ENCODE measurements at places on chromosomes 2 and 18.

- DNase-seq, result no peak
Observed at GRCh38 chr18:79615586-79615985, 64.0 kb upstream of the CTDP1 start.

- no peak for DNase-seq
Observed at GRCh38 chr2:47193607-47194006, 38.5 kb upstream of the STPG4 start.

GRCh38 chr2:159046966-159047365, 78.5 kb downstream of the TANC1 start:
- DNase-seq, result no peak

DNA sequence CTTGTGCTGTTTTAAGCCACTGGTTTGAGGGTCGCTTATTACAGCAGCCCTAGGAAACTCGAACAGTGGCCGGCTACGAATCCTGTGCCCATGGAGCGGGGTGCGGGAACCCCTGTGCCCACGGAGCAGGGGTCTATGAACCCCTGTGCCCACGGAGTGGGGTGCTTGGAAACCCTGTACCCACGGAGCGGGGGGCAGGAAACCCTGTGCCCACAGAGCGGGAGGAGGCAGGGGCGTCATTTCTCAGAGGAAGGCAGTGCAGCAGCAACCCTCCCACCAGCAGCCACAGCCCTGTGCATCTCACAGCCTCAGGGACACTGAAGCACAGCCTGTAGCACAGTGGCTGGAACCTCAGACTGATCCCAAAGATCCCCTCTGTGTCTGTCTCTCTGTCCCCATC, 34.2 kb upstream of the GPC1 start:
- DNase-seq, result no peak

DNA sequence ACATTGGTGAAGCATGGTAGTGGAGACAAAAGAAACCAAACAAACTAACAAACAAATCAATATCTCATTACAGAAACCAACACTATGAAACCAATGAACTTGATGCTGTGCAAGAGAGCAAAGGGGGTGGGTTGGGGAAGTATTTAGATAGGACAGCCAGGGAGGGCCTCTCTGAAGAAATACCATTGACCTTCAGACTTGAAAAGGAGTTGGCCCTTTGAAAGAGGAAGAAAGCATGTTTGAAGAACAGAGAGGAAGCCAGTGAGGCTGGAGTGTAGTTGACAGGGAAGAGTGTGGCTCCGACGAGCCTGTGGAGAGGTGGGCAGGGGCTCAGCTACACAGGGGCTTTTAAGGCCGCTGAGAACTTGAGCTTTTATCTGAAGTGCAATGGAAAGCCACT, 151.0 kb upstream of the GATA6 start:
- no peak for DNase-seq

- no peak for DNase-seq
Observed at GRCh38 chr2:122704109-122704563, 948.7 kb downstream of the TSN start.

DNA sequence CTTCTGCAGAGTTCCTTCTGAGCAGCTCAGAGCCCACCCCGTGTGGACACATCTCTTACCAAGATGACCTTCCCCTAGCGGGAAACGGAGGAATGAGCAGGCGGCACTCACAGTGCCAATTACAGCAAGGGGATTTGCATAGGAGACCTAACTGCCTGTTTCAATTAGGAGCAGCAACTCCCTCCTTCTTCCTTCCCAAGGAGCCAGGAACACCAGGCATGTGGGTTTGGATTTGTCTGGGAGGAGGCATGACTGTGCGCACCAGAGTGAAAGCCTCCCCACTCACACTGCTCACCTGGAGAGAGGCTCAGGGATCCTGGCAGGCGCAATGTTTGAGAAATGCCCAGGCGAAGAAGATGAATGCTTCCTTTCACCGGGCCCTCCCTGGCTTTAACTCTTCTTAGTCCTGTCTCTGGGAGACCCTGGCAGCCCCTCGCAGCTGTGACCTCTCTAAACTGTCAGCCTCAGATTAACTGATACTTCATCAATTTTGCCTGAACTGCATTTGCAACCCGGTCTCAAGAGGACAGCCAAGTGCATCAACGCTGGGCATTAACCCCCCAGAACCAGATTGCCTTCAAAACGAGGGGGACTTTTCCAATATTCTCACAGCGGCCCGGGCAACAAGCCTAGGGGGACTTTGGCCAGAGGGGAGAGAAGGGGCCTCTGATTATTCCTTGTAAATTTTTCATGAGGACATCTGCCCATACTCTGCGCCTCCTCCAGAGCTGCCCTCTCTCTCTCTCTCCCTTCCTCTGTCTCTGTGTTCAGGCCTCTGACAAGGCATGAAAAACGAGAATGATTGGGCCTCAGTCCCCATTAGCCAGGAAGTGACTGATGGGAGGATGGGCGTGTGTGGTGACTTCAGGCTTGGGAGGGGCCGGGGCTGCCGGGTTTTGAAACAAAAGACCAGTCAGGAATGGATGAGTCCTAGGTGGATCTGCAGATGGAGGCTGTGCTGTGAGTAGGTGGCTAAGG, 93.8 kb downstream of the CMPK2 start:
- DNase-seq, result no peak

- DNase-seq, result no peak
Observed at GRCh38 chr2:196390243-196391148, 219.1 kb upstream of the STK17B start.

GRCh38 chr2:8491296-8492027, 190.4 kb upstream of the ID2 start:
- DNase-seq, result no peak

DNA sequence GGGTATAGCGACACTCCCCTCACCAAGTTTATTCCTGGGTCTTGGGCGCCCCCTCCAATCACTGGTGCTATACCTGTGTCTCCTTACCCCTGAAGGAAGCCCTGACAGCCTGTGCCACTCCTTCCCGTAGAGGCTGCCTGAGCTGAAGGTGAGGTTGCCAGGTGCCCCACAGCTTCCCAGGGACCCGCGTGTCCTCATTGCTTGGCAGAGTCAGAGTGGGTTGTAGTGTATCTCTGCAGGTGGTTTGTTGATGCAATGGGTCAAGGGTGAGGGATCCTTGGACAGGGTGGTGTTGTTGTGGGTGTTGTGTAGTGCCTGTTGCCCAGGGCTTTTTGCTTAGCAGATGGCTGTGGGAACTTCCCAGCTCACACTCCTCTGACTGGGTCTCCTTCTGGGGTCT, 438.7 kb upstream of the FSIP2 start:
- no peak for DNase-seq

- DNase-seq, result no peak
Observed at GRCh38 chr2:55025627-55026026, 24.6 kb downstream of the RTN4 start.

DNA sequence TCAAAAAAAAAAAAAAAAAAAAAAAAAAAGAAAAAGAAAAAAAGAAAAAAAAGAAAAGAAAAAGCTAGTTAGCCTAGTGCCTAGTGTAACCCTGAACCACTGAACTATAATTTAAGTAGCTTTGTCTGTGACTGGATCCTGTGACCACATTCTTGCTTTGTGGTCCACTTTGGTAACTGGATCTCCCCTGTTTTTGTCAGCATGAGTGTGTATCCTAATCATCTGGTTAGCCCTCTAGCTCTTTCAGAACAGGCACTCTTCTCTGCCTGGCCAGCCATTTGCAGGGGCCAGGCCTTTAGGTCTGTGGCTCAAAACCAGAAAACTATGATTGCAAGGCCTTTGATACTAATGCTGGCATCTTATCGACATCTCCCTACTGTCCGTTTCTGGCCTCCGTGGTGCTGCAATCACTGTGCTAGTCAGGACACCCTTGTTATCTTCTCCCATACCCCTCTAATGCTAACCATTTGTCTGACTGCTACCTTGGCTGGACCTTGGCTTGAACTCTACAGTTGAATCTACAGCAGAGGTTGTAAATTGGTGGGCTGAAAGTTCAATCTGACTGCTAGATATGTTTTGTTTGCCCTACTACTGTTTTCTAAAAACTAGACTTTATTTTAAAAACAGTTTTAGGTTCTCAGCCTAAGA, 40.5 kb downstream of the RBKS start:
- no peak for DNase-seq

- DNase-seq, result no peak
Observed at GRCh38 chr2:21794611-21795010, 670.8 kb downstream of the TDRD15 start.

DNA sequence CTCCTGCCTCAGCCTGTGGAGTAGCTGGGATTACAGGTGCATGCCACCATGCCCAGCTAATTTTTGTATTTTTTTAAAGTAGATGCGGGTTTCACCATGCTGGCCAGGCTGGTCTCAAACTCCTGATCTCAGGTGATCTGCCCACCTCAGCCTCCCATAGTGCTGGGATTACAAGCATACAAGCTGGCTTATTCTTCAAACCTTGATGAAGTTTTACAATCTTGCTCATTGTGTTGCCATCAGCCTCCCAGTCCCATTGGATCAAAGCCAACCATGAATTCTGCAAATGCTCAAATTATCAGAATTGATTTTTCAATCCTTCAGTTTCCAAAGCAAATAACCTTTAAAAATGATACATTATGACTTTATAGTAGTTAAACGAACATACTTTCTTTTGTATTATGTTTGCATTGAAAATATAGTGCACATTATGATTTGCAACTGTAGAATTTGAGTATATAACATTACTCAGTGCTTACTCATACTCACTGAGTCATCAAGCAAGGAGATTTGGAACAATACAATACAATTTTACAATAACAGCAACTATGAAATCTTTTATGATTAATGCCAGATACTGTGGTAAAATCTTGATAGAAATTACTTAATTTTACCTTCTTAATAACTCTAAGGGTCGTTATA, 1491.9 kb upstream of the CELF4 start:
- no peak for DNase-seq

- no peak for DNase-seq
Observed at GRCh38 chr2:96399342-96400048, 63.9 kb downstream of the NCAPH start.

- DNase-seq, result no peak
Observed at GRCh38 chr2:171726847-171727450, 39.7 kb downstream of the DYNC1I2 start.

DNA sequence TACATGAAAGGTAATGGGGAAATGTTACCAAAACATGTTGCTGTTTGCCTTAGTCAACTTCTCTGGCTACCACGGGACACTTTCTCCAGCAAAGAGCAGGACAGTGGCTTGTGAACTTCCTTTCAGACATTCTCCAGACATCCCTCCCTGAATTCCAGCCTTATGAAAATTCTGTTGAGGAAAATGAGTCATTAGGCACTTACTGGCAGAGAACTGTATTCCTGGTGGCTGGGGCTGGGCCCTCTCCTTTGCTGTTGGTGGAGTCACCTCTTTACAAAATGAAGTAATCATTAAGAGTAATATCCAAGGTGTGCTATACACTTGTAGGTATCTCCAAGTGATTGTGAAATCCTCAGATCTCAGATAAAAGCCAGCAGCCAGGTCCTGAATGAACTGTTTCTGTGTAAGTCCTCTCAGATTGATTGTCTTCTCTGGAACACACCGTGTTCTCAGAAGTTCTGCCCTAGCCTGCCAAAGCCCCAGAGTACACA, 1.3 kb upstream of the FAP start:
- no peak for DNase-seq

GRCh38 chr2:6769346-6769745, 96.4 kb downstream of the CMPK2 start:
- DNase-seq, result no peak

DNA sequence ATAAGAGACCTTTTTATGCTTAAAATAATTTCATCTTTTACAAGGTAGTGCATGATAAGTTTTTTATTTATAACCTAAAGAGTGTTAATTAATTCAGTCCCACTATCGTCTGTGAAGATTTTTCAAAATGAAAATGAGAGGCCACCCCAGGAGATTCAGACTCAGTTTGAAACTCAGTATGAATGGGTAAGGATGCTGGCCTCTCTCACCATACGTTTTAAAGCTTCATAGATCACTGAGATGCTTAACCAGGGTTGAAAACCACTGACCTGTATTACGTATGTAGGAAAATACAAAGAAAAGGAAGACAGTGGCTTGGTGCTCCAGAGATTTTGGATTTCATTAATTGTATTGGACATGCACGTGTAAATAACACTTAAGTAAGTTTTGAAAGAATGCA, 278.7 kb downstream of the FSIP2 start:
- DNase-seq, result no peak

GRCh38 chr18:6797171-6797570, 67.7 kb downstream of the ARHGAP28 start:
- no peak for DNase-seq

Measured in activated T-cell treated with anti-CD3 and anti-CD28 coated beads, Interleukin-2, amount 50 U/mL, for 72 hours (primary cell).